ENCODE measurements at places on chromosomes 13 and 19. TPM values are rescaled to one million over a fixed set of nuclear protein-coding genes. Genes with fewer than 3 reads are reported as not detected.

Gene MEIOSIN
- total RNA-seq = not detected

Gene CCDC194
- total RNA-seq = not detected

Gene ZSCAN4
- total RNA-seq = not detected

Gene HSD17B14
- total RNA-seq = 7.7 TPM

Gene ALOX5AP
- not detected for total RNA-seq

Gene RFPL4AL1
- total RNA-seq = not detected

Gene SPTBN4
- 6.6 TPM for total RNA-seq

Gene ZNF835
- total RNA-seq = 3.6 TPM

Gene XPO4
- total RNA-seq = 14.9 TPM

Gene SHC2
- 3.3 TPM for total RNA-seq

DNA sequence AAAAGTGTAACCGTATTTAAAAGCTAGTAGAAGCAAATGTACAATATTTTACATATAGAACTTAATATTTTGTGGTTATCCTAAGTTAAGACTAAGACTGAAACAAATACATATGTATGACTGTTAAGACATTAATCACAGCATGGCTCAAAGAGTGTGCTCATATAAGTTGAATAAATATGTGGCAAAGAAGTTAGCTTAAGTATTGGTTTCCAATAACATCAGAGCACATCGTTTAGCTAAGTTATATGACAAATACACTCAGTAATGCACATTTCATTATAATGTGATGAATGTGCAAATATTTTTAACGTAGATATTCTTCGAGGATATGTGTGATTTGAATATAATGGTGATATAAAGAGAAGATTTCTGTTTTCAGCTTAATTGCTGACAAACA lies 253.8 kb downstream of the SLITRK5 start:
- peak; percentile 4 for DNase-seq

DNA sequence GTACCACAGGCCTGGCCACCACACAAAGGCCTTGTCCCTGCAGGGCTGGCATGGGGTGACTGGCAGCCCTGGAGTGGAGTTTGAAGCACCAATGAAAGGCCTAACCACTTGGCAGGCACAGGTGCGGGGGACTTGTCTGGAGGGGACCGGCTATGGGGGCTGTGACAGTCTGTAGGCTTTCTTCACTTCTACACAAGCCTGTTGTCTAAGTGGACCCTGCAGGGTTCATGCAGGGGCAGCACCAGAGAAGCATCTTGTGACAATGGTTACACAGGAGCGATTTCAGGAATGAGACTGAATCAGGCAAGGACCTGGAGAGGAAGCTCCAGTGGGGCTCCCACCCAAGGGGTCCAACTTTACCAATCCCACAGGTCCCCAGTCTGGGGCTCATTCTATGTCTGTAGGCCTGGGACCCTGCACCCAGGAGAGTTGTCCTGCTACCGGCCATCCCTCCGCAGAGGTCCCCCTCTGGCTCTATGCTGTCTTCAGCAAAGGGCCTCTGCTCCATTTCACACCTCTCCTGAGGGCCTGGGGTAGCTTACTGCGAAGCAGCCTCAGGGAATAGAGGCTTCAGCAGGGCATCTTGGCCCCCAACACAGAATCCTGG lies 2.3 kb upstream of the ZNF837 start:
- no peak for DNase-seq

GRCh38 chr13:54029720-54030119 lies 1001.1 kb downstream of the OLFM4 start:
- DNase-seq = no peak

GRCh38 chr13:23956106-23956505 lies 58.8 kb upstream of the C1QTNF9B start:
- DNase-seq = peak; percentile 21

DNA sequence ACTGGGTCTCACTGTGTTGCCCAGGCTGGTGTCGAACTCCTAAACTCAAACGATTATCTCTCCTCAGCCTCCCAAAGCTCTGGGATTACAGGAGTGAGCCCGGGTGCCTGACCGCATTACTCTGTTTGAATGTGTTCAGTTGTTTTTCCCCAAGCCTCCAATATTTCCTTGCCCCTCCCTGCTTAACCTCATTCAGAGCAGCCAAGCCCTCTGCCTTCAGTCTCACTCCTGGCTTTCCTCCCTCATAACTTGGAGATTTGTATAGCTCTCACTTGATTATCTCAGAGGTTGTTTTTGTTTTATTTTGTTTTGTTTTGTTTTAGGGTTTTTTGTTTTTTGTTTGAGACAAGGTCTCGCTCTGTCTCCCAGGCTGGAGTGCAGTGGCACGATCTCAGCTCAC lies 11.4 kb downstream of the EPHX3 start:
- no peak for DNase-seq

GRCh38 chr13:27182844-27183497 lies 11.4 kb upstream of the USP12 start:
- peak; percentile 94 for DNase-seq

GRCh38 chr19:13762635-13763235 lies 1.6 kb upstream of the MRI1 start:
- no peak for DNase-seq

DNA sequence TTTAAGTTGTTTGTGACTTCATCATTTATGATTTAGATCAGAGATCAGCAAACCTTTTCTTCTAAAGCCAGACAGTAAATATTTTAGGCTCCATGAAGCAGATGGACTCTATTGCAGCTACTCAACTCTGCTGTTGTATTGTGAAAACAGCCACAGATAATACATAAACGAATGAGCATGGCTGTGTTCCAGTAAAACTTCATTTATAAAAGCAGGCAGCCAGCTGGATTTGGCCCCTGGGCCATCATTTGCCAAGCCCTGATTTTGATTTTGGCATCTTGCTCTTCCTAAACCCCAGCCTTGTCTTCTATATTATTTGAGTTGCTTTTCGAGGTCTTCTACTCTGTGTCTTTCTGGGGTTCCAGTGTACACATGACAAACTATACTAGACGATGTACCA lies 41.3 kb downstream of the RNASEH2B start:
- DNase-seq = peak; percentile 38

DNA sequence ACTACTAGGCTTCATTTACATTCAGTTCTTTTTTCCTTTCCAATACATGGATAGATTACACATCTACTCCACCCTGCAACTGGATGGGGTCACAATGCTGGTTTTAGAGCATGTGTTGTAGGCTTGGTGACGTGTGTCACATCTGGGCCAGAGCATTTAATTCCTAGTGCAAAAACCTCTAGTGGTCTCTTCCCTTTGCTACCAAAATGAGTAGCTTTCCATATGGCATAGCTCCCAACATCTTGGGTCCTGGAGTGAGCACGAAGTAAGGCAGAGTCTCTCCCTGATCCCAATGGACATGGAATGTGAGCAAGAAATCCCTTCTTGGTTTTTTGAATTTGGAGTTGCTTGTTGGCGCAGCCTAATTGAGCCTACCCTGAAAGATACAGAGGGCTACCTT lies 51.7 kb downstream of the TNFSF11 start:
- DNase-seq = no peak

DNA sequence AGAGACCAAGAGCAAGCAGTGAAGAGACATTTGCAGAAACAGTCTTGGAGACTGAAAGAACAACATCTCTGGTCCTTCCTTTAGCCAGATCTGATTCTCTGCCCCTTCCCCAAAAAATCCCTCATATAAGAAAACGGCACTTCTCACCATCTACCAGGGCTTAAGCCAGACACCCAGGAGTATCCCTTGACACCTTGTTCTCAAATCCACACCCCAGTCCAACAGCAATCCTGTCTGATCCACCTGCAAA lies 1.7 kb upstream of the PLEKHG2 start:
- no peak for DNase-seq

DNA sequence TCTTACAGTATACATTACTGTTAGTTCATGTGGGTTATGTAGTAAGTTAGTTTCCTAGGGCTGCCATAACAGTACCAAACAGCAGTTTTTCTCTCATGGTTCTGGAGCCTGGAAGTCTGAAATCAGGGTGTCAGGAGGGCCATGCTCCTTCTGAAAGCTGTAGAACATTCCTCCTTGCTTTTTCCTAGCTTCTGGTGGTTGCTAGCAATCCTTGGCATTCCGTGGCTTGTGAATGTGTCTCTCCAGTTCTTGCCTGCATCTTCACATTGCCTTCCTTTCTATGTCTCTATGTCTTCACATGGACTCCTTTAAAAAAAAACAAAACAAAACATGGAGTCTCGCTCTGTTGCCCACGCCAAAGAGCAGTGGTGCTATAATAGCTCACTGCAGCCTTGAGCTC lies 95.4 kb downstream of the WDFY2 start:
- no peak for DNase-seq

DNA sequence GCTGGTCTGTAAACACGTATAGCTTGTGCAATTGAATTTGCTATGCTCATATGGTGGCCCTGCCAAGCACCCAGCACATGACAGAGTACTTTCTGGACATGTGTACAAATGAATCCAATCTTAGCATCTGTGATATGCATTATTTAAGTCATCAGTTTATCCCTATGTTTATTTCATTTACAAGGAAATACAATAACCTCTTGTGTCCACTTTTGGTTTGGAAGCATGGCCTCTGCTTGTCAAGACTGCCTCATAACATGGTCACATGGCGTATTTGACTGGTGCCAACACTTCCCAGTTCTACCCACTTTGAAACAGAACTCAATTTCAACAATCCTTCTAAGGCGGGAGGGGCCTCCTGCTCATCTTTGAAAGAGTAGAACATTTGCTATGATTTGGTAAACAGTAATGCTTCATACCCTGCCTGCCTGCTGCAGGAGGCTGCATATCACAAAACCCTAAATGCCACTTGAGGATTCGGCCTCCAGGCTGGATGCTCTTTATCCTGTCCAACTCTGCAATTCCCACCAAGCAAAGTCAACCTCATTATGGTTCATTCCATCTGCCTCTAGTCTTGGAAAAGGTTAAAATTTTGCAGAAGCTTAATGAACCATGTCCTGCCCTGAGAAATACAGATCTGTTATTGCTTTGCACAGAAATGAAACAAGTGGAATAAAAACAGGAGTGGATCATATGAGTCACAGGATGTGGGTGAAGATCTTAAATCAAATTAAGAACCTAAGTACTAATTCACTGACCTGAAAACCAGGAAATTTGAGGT lies 151.3 kb downstream of the CYSLTR2 start:
- peak; percentile 72 for DNase-seq

GRCh38 chr13:20968745-20969144 lies 66.2 kb upstream of the XPO4 start:
- DNase-seq = peak; percentile 26

GRCh38 chr19:37855098-37855497 lies 51.3 kb downstream of the WDR87 start:
- DNase-seq = peak; percentile 70

GRCh38 chr13:30978981-30979956 lies 46.8 kb downstream of the TEX26 start:
- DNase-seq = no peak

- no peak for DNase-seq
Measured at GRCh38 chr19:3131168-3131567, 4.7 kb upstream of the GNA15 start.

DNA sequence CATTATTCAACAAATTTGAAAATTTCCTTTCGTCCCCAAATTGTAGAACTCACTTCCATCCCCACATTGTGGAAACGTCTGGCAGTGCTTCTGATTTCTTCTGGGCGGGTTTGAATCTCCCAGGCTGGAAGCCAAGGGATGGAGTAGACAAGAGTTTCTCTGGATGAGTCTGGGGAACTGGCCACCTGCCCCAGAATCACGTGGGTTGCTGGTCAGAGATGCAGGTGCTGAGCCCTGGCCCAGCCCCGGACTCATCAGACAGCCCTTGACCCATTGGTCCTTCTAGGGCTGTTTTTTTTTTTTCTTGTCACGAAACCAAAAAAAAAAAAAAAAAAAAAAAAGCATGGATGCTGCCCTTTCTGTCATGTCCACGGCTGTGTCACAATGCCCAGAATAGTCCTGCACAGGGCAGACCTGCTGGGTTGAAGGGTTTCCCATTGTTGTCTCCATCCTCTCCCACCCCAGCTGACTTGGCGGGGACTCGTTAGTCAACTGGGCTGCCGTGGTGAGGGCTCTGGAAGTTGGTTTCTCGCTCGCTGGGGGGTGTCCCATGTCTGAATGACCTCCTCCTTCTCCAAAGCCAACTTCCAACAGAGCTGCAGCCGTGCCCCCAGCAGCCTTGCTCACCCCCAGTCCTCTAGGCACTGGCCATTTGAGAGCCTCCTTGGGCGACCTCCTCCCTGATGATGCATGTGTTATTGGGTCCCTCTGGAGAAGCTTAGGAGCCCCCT lies 12.8 kb downstream of the CHST8 start:
- no peak for DNase-seq

- no peak for DNase-seq
Measured at GRCh38 chr13:106919133-106919532, 351.2 kb upstream of the ARGLU1 start.

DNA sequence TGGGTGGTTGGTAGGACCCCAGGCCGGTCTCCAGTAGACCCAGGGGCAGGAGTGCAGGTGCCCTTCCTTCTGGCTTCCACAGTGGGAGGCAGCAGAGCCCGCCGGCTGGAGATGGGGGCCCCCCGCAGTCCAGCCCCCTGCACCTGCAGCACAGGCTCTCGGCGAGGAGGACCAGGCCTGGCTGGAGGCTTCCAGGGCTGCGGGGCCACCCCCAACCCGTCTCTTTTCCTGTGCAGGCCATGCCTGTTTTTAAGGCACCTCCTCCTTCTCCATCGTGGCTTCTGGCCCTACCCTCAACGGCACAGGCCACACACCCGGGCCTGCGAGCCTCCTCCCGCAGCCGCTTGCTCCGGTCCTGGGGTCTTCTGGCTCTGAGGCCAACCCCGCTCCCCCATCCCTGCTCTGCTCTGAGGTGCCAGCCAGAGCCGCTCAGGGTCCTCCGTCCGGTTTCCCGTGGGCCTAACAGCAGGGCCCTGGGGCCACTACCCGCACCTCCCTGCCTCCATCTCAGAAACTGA lies 77.2 kb upstream of the ANKRD10 start:
- no peak for DNase-seq

DNA sequence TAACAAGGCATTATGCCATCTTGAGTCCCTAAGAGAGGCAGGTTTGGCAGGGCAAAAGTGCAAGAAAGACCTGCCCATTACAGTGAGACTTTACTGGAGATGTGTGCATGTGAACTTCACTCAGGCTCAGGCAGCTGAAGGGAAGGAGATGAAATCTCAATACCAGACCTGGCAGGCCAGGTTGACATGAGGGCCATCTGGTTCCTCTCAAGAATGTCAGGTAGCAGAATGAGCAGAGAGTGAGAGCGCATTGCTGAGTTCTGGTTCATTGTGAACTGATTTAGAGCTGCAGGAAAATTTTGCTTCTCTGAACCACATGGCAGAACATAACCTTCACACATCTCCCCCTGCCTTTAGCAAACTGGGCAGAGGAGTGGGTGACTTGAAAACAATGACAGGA lies 406.3 kb downstream of the GPC5 start:
- DNase-seq = no peak

All from fibroblast of lung (primary cell).